ENCODE measurements at places on chromosomes 3 and 15.

- no peak for DNase-seq
These were observed 225.8 kb upstream of the ZNF717 start for GRCh38 chr3:76011121-76011520.

DNA sequence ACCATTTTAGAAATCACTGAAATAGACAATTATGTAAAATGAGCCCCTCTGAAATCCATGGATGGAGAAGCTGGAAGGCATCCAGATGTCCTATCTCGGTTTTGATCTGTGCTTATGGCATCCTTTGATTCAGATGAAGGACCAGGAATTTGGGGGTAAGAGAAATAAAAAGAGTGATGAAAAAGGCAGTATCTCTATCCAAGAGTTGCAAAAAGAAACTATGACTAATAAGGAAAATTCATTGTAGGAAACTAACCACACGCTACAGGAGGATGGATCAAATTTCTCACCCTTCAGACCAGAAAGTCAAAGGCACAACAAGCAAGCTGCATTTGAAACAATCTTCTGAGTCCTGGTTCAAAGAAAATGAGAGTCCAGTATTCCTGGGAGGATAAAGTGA lies 34.8 kb downstream of the SRGAP3 start:
- no peak for DNase-seq

DNA sequence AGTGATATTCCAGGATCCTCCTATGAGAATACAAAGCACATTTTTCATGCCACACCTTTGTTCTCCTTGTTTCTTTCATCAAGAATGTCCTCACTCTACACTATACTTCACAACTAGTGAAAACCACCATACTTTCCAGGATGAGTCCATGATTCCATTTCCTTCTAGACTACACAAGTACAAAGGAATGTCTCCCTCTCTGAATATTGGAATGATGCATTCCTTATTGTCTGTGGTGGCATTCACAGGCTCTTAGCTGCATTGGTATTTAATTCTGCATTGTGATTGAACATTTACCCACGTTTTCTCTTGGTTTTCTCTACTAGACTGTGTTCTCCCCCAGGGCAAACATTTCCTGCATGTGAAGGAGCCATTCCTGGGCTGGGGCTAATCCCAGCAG lies 217.5 kb downstream of the RAP2B start:
- no peak for DNase-seq

GRCh38 chr15:34581043-34581365 lies 2.4 kb downstream of the GOLGA8B start:
- no peak for DNase-seq

DNA sequence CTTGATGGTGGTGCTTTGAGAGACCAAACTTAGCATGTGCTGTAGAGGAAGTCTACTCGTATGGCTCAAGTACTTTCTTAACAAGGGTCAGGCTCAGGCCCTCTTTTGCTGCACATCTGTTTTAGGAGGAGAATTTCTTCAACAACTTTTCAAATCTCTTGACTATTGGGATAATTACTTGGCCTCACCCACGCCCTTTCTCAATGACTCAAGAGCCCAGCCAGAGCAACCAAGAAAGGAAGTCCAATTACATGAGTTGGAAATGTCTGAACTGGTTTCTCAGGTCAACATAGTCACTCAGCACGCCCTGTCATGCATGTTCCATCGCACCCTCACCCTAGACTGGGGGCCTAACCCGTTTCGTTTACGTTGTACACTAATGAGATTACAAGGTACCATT lies 44.8 kb upstream of the UMPS start:
- DNase-seq, result no peak

Data from NCI-H187 treated with DMSO at 0.1 percent for 48 hours (cell line).